ENCODE measurements at places on chromosomes 1 and 21.

DNA sequence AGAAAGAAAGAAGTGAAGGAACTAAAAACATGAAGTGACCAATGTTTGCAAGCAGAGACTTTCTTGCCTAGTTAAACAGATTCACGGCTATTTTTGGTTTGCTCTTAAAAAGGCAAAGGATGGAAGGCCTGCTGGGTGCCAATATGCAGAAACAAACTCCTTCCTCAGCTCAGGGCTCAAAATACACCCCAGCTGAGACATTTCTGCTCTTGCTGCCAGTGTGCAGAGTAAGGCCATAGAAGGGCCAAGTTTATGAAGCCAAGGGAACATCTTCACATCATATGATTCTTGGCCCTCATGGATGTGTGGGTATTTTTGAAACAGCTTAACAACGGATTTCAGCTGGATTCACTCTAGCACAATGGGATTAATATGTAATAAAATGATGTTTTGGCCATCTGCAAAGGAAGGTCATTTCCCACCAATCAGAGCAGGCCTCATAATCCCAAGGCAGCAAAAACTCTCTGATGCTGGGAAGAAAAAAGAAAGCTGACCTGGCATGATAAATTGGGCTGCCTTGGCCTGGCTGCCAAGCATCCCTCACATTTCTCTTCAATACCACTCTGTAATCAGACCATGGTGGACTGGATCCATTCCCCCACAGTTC lies 70.7 kb downstream of the CAPZB start:
- H3K27ac ChIP-seq: no peak overlapping the region
- no peaks in the 10 kb centered on the region for H3K27me3 ChIP-seq
- H3K36me3 ChIP-seq: peaks cover 53% of the 10 kb centered on the region
- no peak overlapping the region for H3K4me3 ChIP-seq

- no peak for DNase-seq
- peaks cover 6% of the 10 kb centered on the region for H3K36me3 ChIP-seq
- no peak overlapping the region for H3K27ac ChIP-seq
Observed at GRCh38 chr1:44650159-44650831, 24.0 kb downstream of the TMEM53 start.

GRCh38 chr1:116172666-116173065 lies 61.5 kb downstream of the MAB21L3 start:
- peaks cover 2% of the 10 kb centered on the region for H3K27me3 ChIP-seq
- no peaks in the 10 kb centered on the region for H3K36me3 ChIP-seq
- peaks cover 13% of the 10 kb centered on the region for H3K4me1 ChIP-seq
- H3K4me3 ChIP-seq: no peak overlapping the region

GRCh38 chr1:217534566-217534965 lies 96.3 kb downstream of the GPATCH2 start:
- no peak overlapping the region for H3K27ac ChIP-seq
- H3K4me3 ChIP-seq: no peak overlapping the region
- H3K27me3 ChIP-seq: no peaks in the 10 kb centered on the region

- H3K4me1 ChIP-seq: no peaks in the 10 kb centered on the region
- H3K36me3 ChIP-seq: peaks cover 2% of the 10 kb centered on the region
- H3K4me3 ChIP-seq: no peak overlapping the region
- DNase-seq: no peak
- no peaks in the 10 kb centered on the region for H3K27me3 ChIP-seq
Observed at GRCh38 chr1:246302251-246302625, 204.8 kb downstream of the SMYD3 start.

- peaks cover 20% of the 10 kb centered on the region for H3K4me1 ChIP-seq
- peak; percentile 46 for DNase-seq
- H3K36me3 ChIP-seq: peaks cover 3% of the 10 kb centered on the region
Observed at GRCh38 chr1:197924516-197925123, 7.4 kb downstream of the LHX9 start.

GRCh38 chr1:228308085-228308601 lies 98.5 kb downstream of the TRIM11 start:
- no peak overlapping the region for H3K4me3 ChIP-seq
- H3K4me1 ChIP-seq: no peaks in the 10 kb centered on the region
- no peaks in the 10 kb centered on the region for H3K27me3 ChIP-seq
- no peak for DNase-seq
